ENCODE measurements at places on chromosomes 12 and 14. TPM values are rescaled to one million over a fixed set of nuclear protein-coding genes. Genes with fewer than 3 reads are reported as not detected.
A peak's percentile ranks its signal among the peaks of the same experiment; 100 is the strongest.

PAX9 gene
- not detected for total RNA-seq

TMEM229B gene
- 0.79 TPM for total RNA-seq

CHST11 gene
- total RNA-seq = 47.2 TPM

ASCL1 gene
- not detected for total RNA-seq

TAS2R30 gene
- total RNA-seq = 2.3 TPM

FGF23 gene
- not detected for total RNA-seq

CFAP54 gene
- total RNA-seq = 0.67 TPM

KRT7 gene
- 25.4 TPM for total RNA-seq

TPH2 gene
- not detected for total RNA-seq

DEGS2 gene
- 4.2 TPM for total RNA-seq

LIN7A gene
- total RNA-seq = not detected

COCH gene
- 2.3 TPM for total RNA-seq

AQP2 gene
- total RNA-seq = not detected

KRT75 gene
- not detected for total RNA-seq

RAB15 gene
- 6.0 TPM for total RNA-seq

- DNase-seq = no peak
Measured at GRCh38 chr12:12460935-12461922, 101.4 kb downstream of the DUSP16 start.

- DNase-seq = no peak
Measured at GRCh38 chr12:94265539-94265938, 117.2 kb downstream of the PLXNC1 start.

- no peak for DNase-seq
Measured at GRCh38 chr14:96268431-96269358, 12.7 kb downstream of the BDKRB1 start.

DNA sequence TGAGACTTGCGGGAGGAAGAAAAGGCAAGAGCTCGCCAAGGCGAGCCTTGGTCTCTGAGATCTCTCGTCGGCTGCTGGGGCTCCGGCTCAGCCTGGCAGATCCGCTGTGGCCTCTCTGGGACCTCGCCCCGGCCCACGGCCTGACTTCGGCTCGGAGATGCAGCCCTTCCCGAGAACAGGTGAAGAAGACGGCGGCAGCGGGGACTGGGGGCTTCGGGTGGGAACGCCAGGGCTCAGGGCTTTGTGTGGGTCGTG is 6.0 kb upstream of the HOXC9 start:
- no peak for DNase-seq

DNA sequence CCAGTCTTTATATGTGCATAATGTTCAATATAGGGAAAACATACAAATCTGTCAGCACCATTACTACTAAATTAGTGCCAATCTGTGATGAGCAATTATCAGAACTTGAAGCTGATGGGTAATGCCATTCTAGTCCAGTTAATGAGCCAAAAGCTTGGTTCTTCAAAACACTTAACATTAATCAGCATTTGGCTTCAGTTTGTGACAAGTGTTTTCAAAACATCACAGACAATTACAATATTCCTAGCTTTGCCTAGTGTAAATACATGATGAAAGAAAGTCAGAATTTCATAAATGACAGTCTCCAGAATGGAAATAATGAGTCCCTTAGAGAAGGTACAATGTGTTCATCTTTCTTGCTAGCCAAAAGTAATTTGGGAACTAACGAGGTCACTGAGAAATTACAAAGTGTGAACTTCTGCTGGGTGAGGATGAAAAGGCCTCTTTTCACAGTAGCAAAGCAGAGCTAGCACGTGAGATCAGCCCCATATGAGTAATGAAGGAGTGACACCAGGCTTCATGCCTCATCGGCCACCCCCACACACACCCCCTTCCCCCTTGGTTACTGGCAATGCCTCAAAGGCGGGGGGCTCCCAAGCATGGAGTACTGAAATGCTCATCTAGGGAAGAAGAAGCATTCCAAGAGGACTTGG is 180.6 kb upstream of the EEA1 start:
- peak; percentile 67 for DNase-seq

DNA sequence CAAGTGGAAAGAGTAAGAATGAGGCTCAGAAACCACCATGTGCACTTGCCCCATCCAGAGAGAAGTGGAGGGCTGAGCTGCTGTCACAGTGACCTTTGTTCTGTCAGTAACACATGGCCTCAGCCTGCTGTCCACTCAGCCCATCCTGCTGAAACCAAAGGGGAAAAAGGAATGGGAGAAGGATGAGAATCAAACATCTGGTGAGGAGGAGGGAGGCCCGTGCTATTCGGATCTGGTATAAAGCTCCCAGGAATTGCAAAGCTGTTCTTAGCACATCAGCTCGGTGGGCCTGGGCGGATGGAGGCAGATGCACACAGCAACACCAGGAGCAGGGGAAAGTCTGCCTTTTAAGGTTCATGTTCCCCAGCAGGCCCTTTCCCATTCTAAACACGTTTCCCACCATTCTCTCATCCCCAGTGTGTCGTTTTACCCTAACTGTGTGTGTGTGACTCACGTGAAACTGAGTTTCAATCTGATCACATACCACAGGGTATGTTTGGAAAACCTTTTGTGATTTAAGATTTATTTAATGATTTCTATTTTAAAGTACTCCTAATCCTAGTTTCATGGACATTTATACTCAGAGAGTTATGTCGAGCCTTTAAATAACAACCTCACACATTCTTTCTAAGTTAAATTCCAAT is 36.8 kb downstream of the RTRAF start:
- no peak for DNase-seq

- no peak for DNase-seq
Measured at GRCh38 chr14:54603362-54603761, 36.4 kb downstream of the SAMD4A start.

- DNase-seq = peak; percentile 76
Measured at GRCh38 chr14:75654127-75654732, 6.4 kb downstream of the ERG28 start.

DNA sequence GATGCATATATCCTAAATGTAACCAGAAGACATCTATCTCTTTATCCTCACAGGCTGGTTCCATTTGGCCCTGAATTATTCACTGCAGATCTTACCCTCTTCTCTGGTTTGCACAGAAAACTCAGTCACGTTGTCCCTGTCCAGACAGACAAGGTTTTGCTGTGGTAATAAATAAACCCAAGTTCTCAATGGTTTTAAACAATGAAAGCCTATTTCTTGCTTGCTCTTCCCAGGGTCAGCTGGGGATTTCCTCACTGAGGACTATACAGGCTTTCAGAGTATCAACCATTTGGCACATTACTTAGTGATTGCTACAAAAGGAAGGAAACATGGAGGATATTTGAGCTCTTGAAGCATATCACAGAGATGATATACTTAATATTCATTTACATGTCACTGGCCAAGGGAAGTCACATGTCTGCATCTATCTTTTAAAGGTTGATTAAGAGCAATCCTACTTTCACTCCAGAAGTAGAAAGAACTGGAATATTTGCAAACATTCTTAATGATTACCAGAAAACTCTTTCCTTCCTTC is 24.4 kb upstream of the E2F7 start:
- no peak for DNase-seq

GRCh38 chr14:24630087-24630871 is 3.7 kb downstream of the GZMB start:
- no peak for DNase-seq

GRCh38 chr12:102799229-102799628 is 117.8 kb downstream of the PAH start:
- DNase-seq = no peak

DNA sequence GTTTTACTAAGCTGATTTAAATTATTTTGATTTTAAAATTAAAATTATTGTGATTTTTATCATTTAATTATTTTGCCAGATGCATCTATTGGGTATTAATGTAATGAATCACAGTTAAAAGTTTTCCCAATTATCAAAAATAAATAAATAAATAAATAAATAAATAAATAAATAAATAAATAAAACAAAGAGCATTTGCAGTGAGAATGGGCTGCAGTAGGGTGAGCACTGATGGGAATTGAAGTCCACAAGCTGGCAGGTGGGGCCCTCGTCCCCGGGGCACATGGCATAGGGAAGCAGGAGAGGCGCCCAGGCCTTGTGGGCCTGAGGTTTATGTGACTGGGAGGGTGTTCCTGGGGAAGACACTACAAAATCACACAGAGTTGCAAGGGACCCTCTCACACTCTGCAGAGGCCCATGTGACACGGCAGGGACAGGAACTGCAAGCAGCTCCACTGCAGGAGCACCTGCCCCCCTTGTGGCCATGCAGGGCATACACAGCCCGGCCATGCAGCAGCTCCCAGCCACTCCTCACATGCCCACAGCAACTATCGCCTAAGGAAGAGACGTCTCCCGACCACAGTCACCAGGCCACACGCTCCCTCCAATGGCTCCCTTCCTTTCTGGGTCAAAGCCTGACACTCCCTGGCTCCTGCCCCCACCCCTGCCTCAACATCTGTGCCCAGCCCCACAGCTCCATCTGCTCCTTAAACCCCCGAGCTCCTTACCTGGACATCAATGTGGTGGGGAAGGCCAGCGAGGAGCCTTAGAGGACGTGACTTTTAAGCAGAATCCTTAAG is 256.3 kb upstream of the SFSWAP start:
- DNase-seq = peak; percentile 58

GRCh38 chr12:26748741-26749431 is 84.1 kb downstream of the ITPR2 start:
- DNase-seq = no peak

DNA sequence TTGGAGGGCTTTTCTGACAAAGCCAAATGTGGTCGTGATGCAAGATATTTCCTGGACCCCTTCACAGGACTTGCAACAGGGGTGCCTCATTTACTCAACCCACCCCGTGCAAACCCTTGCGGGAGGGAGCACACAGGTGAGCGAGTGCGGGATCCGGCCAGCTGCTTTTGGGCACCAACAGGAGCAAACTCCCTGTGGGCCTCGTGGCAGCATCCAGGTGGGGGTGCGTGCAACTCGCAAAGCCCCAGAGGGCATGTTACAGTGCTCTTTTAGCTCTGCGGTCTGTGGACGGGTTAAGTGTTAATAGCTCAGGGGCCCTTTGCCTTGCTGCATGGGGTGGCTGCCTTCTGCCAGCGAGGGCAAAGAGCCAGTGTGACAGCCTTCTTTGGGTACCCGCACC is 707.6 kb upstream of the MDGA2 start:
- DNase-seq = no peak

GRCh38 chr12:56836800-56837663 is 73.9 kb downstream of the HSD17B6 start:
- peak; percentile 53 for DNase-seq

GRCh38 chr12:52691841-52692150 is 11.5 kb downstream of the KRT77 start:
- DNase-seq = no peak

- no peak for DNase-seq
Measured at GRCh38 chr14:35247777-35248475, 44.3 kb upstream of the PSMA6 start.

DNA sequence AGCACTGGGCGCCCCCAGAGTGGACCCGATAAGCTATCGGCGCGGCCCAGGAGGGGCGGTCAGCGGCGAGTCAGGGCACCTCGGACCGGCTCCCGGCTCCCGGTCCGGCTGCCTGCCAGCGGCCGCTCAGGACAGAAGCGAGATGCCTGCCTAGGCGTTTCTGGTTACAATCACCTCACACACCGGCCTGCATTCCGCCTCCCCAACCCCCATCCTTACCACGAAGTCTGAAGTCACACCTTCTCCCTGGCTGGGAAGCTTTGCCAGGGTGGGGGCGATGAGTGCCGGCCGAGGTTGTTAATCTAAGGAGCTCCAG is 42.6 kb upstream of the TBX5 start:
- DNase-seq = no peak

DNA sequence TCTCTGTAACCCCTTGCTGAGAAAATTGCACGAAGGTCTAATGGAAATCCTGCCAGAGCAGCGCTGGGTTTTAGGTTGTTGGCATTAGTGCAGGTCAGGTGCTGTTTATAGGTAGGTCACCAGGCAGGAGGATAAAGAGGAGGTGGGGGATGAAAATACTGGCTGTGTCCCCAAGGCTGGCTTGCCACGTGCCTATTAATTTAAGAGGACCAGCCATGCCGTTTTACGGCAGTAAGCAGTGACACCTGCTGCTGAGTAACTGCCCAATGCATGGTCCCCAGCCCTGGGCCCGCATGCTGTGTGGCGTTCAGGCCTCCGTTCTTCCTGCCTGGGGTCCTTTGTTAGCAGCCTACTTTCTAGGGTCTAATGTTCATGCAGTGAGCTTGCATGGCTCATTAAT is 67.2 kb downstream of the WDR20 start:
- no peak for DNase-seq

DNA sequence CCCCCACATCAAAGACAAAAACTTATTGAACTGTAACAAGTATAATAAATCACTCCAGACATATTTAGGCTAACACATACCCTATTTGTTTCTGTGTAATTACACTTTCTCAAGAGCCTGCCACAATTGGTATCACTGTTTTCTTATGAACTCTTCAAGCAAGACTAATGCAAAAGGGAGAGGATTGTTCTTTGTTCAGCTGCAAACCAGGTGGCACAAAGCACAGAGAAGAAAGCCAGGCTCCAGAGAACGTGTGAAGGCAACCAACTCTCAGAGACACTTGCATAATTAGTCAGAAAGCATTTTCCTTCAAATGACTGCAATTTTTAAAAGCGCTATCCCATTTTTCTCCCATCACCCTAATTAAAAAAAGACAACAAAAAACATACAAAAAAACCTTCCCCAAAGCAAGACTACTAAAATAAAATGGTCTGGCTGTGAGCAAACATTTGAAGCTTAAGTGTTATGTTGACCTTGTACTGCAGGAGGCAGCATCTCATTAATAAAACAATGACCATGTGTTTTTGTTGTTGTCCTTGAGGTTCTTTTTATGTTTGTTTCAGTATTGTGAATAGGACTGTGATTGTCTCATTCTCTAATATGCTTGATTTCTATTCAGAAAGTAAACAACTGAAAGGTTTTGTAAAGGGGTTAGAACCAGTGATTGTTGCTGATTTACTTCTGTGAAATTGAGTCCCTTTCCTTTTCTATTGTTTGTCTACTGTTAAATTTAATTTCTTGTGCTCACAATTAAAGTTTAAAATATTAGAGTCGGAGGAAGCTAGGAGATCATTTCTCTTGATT is 452.7 kb upstream of the PDE3A start:
- no peak for DNase-seq

GRCh38 chr12:121025442-121026226 is 9.3 kb upstream of the C12orf43 start:
- no peak for DNase-seq

DNA sequence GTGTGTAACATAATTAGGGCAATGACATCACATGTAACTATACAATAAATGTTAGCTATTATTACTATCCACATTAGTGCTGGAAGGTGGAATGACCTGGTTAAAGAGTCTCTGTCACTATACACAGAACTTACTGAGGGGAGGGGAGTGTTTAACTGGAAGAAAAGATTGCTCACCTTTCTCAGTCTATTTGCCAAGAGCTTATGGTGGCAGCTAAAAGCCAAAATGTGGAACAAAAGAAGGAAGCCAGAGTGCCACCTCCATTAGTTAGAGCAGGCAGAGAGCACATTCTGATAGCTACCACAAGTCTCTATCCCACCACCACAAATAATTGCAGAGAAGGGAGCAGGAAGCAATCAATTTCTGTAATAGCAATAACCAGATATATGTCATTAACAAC is 124.4 kb downstream of the MED13L start:
- DNase-seq = no peak
